ENCODE measurements at places on chromosomes 16 and 17. TPM values are rescaled to one million over a fixed set of nuclear protein-coding genes. Genes with fewer than 3 reads are reported as not detected.

SMIM5 gene
- total RNA-seq: 5.1 TPM

SCIMP gene
- total RNA-seq: not detected

IRF8 gene
- total RNA-seq: 0.11 TPM

METRN gene
- total RNA-seq: 56.1 TPM

BRICD5 gene
- total RNA-seq: 22.8 TPM

TBC1D3B gene
- total RNA-seq: 1.2 TPM

CES1 gene
- not detected for total RNA-seq

CFAP119 gene
- total RNA-seq: 3.0 TPM

KRT9 gene
- total RNA-seq: 0.87 TPM

AIPL1 gene
- total RNA-seq: not detected

TP53TG3B gene
- total RNA-seq: not detected

MYH1 gene
- total RNA-seq: not detected

KRT28 gene
- not detected for total RNA-seq

PIGL gene
- 20.4 TPM for total RNA-seq

TNRC6C gene
- 2.3 TPM for total RNA-seq

HSD11B2 gene
- not detected for total RNA-seq

TLCD3B gene
- not detected for total RNA-seq
